ENCODE measurements at places on chromosomes 1 and 21.
A peak's percentile ranks its signal among the peaks of the same experiment; 100 is the strongest.

- DNase-seq, result no peak
Measured at GRCh38 chr1:26324550-26324949, 6.8 kb downstream of the CD52 start.

DNA sequence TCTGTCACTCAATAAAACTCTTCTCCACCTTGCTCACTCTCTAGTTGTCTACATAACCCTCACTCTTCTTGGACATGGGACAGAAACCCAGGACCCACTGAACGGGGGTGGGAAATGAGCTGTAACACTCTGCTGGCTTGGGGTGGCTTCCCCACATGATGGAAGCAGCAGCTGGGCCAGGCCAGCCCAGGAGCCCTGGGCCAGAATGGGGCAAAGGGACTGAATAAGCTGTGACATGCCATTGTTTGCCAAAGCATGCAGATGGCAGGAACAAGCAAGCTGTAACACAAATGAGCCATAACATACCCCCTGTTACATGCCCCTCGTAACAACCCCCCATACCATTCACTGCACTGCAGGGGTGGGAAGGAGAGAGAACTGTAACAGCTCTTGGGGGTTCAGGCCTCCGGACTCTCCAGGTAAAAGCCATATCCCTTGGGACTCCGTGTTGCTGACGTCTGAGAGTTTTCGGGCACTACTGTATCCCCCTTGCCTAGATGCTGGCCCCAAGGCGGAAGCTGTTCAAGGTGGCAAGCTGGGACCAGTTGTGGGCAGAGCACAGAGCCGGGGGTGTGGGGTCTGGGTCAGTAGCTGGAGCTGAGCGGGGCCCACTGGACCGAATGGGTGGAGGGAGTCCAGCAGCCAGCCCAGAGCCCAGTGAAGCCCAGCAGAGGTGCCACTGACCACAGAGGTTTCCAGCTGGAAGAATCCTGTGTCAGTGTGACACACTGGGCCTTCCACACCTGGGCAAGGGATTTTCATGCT, 56.1 kb upstream of the DMRTB1 start:
- DNase-seq, result no peak

GRCh38 chr1:85611425-85611824, 30.9 kb downstream of the CCN1 start:
- no peak for DNase-seq

- no peak for DNase-seq
Measured at GRCh38 chr1:113207019-113207418, 134.0 kb downstream of the LRIG2 start.

GRCh38 chr1:8217011-8217711, 100.8 kb upstream of the SLC45A1 start:
- DNase-seq, result no peak

DNA sequence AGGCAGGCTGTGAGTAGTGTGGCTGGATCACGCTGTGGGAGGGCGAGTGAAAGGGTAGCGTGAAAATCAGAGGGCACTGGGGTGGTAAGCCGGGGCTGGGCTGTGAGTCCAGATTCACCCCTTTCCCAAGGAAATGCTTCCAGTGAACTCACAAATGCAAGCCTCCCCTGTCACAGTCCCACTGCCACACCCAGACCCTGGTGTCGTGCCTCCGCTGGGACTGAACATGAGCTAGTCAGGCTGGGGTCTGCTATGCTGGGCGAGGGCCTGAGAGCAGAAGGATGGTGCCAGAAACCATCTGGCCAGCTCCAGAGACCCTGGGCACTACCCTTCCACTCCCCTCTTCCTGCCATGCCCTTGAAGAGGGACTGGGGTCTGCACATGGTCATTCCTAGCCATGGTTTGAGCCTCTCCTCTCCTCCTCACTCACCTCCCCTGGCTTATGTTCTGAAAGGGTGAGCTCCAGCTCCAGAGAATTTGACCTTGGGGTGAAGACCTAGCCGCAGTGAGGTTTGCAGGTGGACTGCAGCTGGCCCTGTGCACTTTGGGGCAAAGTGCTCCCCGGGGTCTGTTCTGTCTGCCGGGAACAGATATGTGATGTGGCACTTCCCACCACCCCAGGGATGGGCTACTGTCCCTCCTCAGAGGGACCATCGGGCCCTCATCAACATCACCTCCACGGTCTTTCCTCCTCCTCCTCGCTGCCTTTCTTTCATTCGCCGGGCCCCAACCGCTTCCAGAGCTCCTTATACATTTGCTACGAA, 365.6 kb downstream of the RPS6KC1 start:
- DNase-seq, result no peak

- DNase-seq, result peak; percentile 13
Measured at GRCh38 chr1:117284399-117285215, 73.9 kb upstream of the VTCN1 start.

- no peak for DNase-seq
Measured at GRCh38 chr1:245837718-245838117, 669.4 kb downstream of the SMYD3 start.

- no peak for DNase-seq
Measured at GRCh38 chr1:36982709-36983108, 51.6 kb downstream of the GRIK3 start.

DNA sequence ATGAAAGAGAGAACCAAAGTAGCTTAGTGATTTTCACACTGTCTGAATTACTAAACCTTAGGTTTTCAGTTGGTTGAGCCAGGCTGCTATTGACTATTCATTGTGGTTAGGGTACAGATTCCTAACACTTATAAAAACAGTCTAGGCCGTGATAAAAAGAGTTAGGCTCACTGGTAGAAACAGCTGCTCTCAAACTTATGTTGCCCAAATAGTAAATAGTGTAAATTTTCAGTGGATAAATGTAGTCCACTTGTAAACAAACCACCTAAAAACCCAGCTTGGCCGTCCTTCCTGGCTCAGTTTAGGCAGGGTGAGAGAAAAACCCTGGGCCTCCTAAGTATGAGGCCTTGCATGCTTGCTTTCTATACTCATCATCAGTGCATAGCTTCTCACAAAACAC, 34.9 kb downstream of the ARID1A start:
- DNase-seq, result no peak

- no peak for DNase-seq
Measured at GRCh38 chr1:85756864-85757263, 48.6 kb upstream of the ZNHIT6 start.

- DNase-seq, result no peak
Measured at GRCh38 chr1:183270541-183271141, 84.6 kb downstream of the LAMC2 start.

DNA sequence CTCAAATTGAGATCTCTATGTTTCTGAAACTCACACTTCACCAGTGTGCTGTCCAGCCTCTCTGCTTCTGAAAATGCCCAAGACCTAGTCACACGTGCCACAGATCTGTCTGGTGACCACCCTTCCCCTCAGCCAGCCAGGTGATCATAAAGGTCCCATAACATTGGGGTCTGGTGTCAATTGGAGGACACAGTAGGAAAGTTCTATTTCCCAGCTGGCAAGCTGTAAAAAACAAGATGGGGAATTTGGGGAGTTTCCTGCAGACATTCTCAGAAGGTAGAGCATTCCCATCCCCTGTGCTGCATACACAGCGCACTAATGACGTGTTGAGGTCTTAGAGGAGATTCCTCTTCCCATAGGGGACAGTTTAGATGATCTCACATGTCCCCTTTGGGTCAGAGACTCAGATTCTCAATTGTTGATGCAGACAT, 50.1 kb downstream of the RPS6KA1 start:
- DNase-seq, result no peak

GRCh38 chr1:189125694-189126093, 1352.0 kb downstream of the BRINP3 start:
- DNase-seq, result no peak

- no peak for DNase-seq
Measured at GRCh38 chr1:242241936-242242335, 243.0 kb upstream of the MAP1LC3C start.

DNA sequence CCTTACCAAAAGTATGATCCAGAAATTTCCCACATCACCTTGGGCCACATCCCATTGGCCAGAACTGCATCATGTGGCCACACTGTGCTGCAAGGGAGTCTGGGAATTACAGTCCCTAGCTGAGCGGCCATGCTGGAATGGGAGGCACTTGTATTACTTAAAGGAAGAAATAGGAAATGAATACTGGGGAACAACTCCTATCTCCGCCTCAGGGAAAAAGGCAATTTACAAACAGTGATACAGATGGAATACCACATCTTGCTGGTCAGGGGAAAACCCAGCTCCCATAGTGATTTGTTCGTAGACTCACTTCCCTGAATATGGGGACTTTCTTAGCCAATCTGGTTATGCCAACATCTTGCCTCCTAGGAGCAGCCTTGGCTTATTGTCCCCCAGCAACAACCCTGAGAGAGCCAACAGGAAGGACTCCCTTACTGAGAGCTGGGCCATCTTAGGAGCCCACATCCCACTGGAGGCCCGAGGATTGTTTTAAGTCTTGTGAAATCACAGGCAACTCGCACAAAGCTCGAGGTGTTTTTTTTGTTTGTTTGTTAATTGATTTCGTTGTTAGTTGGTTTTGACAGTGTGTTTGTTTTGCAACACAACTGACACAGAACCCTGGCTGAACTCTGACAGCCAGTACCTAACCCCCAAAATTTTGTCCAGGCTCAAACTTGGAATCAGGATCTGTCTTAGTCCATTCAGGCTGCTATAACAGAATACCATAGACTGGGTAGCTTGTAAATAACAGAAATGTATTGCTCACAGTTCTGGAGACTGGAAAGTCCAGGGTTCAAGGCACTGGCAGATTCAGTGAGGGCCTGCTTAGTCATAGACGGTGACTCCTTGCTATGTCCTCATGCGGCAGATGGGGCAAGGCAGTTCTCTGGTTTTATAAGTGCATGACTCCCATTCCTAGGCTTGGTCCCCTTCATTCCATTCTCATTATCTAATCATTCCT, 14.9 kb downstream of the CDA start:
- DNase-seq, result no peak

DNA sequence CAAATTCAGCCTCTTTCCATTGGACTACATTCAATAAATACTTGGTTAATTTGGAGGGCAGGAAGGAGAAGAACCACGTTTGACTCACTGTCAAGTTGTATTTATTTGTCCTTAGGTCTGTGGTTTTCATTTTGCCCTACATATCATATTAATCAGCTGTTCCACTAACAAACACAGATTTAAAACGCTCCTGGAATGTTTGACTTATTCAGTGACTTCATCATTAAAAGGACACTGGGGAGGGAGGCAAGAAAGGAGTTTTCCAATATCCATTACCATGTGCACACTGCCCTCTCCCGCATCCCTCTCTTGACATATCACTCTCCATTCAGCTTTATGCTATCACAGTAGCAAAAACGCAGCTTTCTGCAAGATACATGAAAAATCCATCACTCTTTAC, 98.2 kb upstream of the C1orf87 start:
- DNase-seq, result no peak
